Astrocyte (in vitro differentiated cells and primary cell): ENCODE measurements at places on chromosomes 7 and 10.
A peak's percentile ranks its signal among the peaks of the same experiment; 100 is the strongest.

GRCh38 chr7:65953890-65954450 lies 28.0 kb downstream of the GUSB start:
- no peaks in the 10 kb centered on the region for H3K27me3 ChIP-seq
- no peak overlapping the region for H3K27ac ChIP-seq
- H3K4me1 ChIP-seq = no peaks in the 10 kb centered on the region

- peak overlapping the region; percentile 3 for H3K27ac ChIP-seq
- peaks cover 16% of the 10 kb centered on the region for H3K36me3 ChIP-seq
- peak; percentile 39 for DNase-seq
- H3K4me1 ChIP-seq = peaks cover 26% of the 10 kb centered on the region
Measured at GRCh38 chr7:157355784-157356511, 19.1 kb downstream of the DNAJB6 start.

- no peaks in the 10 kb centered on the region for H3K27me3 ChIP-seq
- H3K36me3 ChIP-seq = no peaks in the 10 kb centered on the region
- DNase-seq = no peak
- H3K4me1 ChIP-seq = no peaks in the 10 kb centered on the region
- H3K4me3 ChIP-seq = no peak overlapping the region
- no peak overlapping the region for H3K27ac ChIP-seq
Measured at GRCh38 chr10:121183236-121183635, 332.1 kb downstream of the WDR11 start.

- no peaks in the 10 kb centered on the region for H3K27me3 ChIP-seq
- no peak overlapping the region for H3K27ac ChIP-seq
- H3K36me3 ChIP-seq = no peaks in the 10 kb centered on the region
- no peaks in the 10 kb centered on the region for H3K4me1 ChIP-seq
- peak; percentile 73 for DNase-seq
- H3K4me3 ChIP-seq = no peak overlapping the region
Measured at GRCh38 chr7:85065306-85065705, 121.5 kb downstream of the SEMA3D start.

- H3K4me1 ChIP-seq = no peaks in the 10 kb centered on the region
- no peak overlapping the region for H3K4me3 ChIP-seq
- no peaks in the 10 kb centered on the region for H3K36me3 ChIP-seq
- no peaks in the 10 kb centered on the region for H3K27me3 ChIP-seq
Measured at GRCh38 chr10:105596749-105597148, 955.7 kb downstream of the SORCS3 start.

DNA sequence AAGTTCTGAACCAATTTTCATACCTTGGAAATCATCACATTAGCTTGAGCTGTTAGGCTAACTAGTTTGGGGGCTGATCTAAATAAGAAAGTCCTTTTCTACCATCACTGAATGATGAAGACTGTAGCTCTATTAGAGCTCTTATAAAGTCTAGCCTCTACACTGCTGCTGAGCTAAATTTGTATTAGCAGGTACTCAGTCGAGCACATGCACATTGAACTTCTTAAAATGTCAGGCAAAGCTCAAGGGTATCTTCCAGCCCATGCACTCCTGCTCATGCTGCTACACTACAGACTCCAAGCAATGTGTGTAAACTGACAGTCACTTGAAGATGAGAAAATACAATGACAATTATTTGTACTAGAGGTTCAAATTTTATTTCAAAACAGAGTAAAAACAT lies 158.8 kb upstream of the TMEM229A start:
- no peak overlapping the region for H3K4me3 ChIP-seq
- DNase-seq = no peak

- no peak for DNase-seq
- H3K36me3 ChIP-seq = no peaks in the 10 kb centered on the region
- H3K4me1 ChIP-seq = no peaks in the 10 kb centered on the region
- no peaks in the 10 kb centered on the region for H3K27me3 ChIP-seq
- H3K27ac ChIP-seq = no peak overlapping the region
Measured at GRCh38 chr7:147607157-147607800, 983.3 kb upstream of the C7orf33 start.

DNA sequence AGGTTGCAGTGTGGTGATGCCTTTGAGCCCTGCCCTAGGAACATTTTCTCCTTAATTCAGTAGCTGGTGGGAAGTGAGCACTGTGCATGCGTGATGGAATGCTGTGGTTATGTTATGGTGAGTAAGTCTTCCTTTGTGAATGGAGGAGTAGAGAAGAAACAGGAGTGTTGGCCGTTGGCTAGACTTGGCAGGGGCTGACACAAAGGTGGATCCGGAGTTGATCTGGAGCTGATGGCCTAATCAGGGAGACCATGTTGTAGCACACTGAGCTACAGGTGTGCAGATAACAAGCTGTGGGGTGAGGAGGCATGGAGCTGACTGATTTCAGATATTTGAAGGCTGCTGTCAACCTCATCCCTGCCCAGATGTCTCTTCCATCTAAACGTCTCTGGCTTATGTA lies 122.3 kb downstream of the CNNM2 start:
- no peak overlapping the region for H3K4me3 ChIP-seq
- H3K36me3 ChIP-seq = no peaks in the 10 kb centered on the region
- H3K27me3 ChIP-seq = no peaks in the 10 kb centered on the region
- peak overlapping the region; percentile 28 for H3K27ac ChIP-seq
- peak; percentile 90 for DNase-seq
- H3K4me1 ChIP-seq = peaks cover 18% of the 10 kb centered on the region

DNA sequence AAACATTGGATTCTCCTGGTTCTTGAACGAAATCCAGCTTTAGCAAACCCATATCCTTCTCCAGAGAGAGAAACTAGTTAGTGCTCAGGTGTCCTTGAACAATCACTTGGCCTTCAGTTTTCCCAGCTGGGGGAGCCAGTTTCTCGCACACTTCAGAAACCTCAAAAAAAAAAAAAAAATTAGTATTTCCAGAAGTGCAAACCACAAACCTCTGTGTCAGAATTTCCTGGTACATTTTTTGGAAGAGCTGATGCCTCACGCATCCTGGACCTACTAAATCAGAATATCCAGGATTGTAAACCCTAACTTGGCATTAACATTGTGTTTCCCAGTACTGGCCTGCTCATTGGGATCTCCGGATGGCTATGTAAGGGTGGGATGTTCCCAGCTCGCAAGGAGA lies 143.4 kb upstream of the EGR2 start:
- H3K4me1 ChIP-seq = peaks cover 6% of the 10 kb centered on the region
- H3K27ac ChIP-seq = no peak overlapping the region
- no peaks in the 10 kb centered on the region for H3K27me3 ChIP-seq
- no peak overlapping the region for H3K4me3 ChIP-seq
- no peaks in the 10 kb centered on the region for H3K36me3 ChIP-seq
- peak; percentile 80 for DNase-seq

DNA sequence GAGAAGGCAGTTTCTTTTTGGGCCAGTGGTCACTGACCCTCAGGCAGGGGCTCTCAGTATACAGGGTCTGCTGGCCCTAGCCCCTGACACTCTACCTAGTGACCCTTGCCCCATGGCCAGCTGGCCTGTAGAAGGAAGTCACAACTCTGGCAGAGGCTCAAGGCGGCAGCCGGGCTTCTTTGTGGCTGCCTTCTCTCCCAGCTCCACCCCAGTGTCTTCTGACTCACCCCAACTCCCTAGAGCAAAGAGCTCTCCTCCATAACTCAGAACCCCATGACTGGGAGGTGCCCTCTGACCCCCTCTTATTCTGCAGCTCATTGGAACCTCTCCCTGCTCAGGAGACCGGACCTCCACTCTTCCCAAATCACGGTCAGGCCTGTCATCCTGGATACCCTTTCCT lies 358.2 kb downstream of the FGFR2 start:
- H3K27me3 ChIP-seq = no peaks in the 10 kb centered on the region
- no peak overlapping the region for H3K27ac ChIP-seq
- no peaks in the 10 kb centered on the region for H3K36me3 ChIP-seq
- H3K4me3 ChIP-seq = no peak overlapping the region
- H3K4me1 ChIP-seq = no peaks in the 10 kb centered on the region
